ENCODE measurements at places on chromosomes 3 and 15.

DNA sequence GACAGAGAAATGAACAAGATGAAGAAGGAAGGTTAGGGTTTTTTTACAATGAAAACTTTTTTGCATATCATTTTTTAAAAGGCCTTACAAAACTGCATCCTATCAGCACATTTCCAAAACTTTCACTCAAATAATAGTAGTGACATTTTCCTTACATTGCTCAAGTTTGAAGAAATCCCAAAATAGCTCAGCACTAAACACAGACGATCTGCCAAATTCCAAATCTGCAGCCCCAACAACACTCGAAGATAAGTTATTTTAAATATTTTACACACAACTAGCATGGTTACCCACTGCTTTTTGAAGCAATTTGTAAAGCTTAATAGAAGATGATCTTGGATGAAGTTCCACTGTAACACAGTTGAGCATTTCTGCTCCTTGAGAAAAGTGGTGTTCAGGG is 535.6 kb upstream of the ALCAM start:
- DNase-seq, result no peak

DNA sequence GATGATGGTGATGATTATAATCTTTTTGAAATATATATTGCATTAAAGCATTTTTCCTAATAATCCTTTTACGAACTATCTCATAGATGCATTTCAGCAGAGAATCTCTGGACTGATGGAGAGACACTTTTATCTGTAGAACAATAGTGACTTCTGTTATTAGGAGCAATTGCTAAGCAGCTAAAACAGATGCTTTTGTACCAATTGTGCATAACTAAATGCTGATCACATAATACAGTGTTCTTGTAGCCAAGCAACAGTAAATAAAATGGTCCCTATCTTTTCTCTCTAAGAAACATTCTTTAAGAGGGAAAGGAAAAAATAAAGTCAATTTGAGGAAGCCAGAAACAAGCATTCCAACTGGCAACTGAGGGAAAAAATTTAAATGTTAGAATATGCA is 405.8 kb upstream of the GOLIM4 start:
- DNase-seq, result no peak

GRCh38 chr3:157064402-157064801 is 95.5 kb downstream of the CCNL1 start:
- DNase-seq, result no peak

DNA sequence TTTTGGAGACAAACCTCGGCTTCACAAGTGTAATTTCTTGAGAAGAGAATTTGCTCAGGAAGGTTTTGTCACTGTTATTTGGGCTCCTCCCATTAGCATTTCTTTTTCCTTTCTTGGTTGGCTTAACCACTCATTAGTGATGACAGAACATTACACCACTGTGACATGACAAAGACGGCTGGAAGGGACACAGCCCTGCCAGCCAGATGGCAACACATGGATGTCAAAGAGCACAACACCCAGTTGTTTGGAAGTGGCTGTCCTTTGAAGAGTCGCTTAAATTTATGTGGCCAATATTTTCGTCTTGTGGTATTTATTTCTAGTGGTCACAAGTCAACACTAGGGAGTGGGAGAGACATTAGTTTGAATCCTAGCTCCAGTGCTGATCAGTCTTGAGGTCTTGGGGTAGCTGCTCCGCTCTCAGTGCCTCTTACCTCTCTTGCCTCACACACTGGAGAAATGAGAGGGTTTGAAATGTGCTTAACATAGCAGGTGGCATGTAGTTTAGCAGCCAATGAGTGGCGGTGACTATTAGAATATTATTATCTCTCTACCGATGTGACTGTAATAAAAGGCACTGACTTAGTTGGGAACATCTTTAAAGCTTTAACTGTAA is 92.8 kb downstream of the FRMD4B start:
- DNase-seq, result no peak

DNA sequence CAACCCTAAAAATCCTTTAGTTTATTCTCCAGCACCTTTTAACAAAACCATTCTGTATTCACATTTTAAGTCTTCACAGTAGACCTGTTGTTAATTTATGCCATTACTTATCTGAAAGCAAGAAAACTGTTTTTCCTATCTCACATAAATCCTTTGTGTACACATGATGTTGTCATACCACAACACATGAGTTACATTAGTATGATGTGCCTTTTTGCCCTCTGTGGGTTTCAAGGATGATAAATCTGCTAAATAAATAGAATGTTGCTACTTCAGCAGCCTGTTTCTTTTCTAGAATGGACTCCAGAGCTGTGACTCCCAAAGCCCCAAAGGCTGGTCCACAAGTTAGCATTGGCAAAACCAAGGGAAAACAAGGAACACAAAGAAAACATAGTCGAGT is 151.6 kb downstream of the SERPINI1 start:
- no peak for DNase-seq

GRCh38 chr3:122793568-122794416 is at the start of gene HSPBAP1:
Gene HSPBAP1, minus strand, starts transcription at chr3:122793831. Its CDS starts 151 bp downstream, at chr3:122793680.
- DNase-seq, result peak; percentile 95

- DNase-seq, result no peak
Observed at GRCh38 chr3:186073641-186074040, 35.2 kb downstream of the ETV5 start.

GRCh38 chr15:57580866-57581265 is 10.8 kb upstream of the MYZAP start:
- no peak for DNase-seq

DNA sequence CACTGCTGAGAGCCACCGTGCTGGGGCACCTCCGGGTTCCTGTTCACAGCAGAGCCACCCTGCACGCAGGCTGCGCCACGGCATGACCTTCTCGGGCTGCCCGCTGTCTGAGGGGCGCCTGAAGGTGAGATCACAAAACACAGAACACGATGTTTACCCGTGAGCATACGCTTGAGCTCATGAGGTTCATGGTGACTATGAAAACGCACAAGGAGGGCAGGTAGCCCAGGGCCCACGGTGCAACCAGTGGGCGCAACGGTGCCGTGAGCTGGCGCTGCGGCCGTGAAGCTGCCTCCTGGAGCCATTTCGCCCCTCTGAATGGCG is 36.1 kb downstream of the KLHL25 start:
- DNase-seq, result no peak

DNA sequence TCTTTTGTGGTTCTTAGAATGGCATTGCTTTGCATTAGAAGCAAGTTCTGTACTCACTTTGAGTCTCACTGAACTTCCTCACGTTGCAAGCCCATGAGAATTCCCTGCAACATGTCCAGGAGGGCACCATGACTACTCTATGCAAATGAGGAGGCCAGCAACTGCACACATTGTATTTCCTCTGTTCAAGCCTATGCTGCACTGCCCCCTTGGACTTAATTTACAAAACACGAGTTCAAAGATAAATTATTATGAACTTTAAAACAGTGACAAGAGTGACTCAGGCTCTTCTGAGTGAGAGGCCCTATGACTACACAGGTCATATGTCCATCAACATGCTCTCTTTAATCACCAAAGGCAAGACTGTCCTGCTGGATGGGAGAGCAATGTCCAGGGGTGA is 484.2 kb upstream of the ATP11B start:
- DNase-seq, result no peak

- no peak for DNase-seq
Observed at GRCh38 chr3:167798443-167798842, 62.9 kb downstream of the SERPINI1 start.

DNA sequence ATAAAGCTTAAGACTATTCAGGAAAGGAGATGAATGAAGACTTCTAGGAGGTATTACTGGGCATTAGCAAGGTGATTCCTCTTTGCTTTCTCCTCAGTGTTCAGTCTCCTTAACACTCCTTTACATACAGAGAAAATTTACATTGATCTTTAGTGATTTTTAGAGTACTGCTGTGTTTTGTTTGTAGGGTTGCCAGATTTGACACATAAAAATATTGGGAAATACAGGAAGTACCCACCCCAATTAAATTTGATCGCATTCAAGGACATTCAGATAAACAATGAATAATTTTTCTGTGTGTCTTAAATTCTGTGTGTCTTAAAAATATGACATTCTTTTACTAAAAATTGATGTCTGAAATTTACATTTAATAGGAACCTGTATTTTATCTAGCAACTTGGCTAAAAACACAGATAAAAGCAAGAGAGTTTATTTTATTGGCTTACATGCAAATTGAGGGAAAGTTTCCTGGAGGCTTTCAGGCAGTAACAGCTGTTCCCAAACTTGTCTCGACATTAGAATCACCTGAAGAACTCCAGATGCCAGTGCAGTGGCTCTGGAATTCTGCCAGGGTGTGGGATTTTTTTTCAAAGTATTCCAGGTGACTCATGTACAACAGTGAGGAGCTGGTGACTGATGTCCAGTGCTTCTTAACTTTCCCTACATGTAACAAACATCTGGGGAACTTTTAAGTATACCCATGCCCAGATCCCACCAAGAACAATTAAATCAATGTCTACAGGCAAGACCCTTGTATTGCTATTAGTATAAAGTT is 23.4 kb upstream of the PLOD2 start:
- no peak for DNase-seq

- DNase-seq, result peak; percentile 63
Observed at GRCh38 chr15:79028411-79028964, 62.1 kb downstream of the RASGRF1 start.

DNA sequence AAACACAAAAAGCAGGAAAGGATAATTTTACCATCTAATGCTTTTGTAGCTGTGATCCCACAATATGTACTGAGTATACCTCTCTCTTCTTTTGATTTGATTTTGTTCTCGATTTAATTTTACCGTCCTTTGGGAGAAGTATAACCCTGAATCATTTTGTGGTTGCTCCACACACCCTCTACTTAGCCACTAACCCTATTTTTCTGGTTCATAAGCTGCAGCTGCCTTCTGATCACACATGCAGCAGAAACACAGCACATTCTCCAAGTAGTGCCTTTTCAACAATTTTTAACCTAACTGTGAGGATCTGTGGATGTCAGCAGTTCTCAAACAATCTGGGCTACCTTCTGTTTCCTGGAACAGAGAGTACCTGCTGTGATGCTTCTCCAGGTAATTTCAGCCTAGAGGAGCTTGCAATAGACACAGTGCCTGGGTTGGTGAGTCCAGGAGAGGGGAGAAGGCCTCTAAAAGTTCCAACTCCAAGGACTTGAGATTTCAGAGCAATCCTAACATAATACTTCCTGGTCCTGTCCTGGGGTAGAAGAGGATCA is 40.3 kb downstream of the HGD start:
- DNase-seq, result no peak

GRCh38 chr3:16816048-16816780 is 68.5 kb upstream of the PLCL2 start:
- no peak for DNase-seq

DNA sequence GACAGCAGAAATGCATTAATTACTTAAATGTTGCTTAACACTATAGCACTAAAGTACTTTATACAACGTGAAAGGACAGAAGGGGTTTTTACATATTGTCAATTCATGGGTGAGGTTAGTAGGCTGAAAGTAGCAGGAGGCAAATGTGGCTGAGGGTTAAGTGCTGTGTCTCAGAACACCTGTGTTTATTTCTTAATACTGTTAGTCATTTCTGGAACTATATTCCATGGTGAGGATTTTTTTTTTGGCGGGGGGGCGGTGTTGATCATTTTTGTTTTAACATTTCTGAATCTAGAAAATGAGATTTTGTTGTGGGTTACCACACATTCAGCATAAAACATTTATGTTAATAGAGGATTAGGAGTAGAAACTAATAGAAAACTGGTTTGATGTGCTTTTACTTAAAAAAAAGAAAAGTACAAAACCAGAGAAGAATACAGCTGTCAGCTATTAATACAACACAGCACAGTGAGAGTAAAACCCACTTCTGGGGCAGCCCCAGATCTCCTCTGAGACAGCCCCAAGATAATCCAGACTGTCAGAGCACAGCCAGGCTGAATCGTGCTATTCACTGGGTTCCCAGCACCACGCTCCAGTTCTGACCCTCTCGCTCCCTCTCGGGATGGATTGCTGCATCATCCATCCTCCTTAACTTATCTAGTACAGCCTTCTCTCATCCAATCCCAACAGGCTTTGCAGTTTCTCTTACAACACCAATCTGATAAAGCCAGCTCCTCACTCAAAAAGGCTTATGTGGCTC is 307.7 kb downstream of the TUSC7 start:
- DNase-seq, result no peak

DNA sequence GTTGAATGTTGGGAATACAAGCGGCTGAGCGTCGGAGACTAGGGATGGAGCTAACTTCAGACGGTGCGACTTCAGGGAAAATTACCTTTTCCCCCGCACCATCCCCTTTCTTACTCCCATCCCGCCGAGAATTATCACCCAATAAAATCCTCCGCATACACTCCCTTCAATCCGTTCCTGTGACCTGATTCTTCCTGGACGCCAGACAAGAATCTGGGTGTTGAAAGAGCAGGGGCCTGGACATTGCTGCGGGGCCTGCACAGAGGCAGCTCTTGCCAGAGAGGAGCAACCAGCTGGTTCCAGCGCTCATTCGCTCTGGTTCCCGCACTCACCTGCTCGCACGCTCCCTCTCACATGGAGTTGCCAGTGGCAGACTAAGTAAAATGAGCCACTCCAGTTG is 241.9 kb downstream of the ALCAM start:
- DNase-seq, result no peak

- no peak for DNase-seq
Observed at GRCh38 chr15:68729789-68730411, 90.8 kb downstream of the ANP32A start.

- DNase-seq, result no peak
Observed at GRCh38 chr3:13546667-13547171, 2.2 kb upstream of the FBLN2 start.

GRCh38 chr3:2802429-2802828 is 307.7 kb downstream of the IL5RA start:
- DNase-seq, result no peak

DNA sequence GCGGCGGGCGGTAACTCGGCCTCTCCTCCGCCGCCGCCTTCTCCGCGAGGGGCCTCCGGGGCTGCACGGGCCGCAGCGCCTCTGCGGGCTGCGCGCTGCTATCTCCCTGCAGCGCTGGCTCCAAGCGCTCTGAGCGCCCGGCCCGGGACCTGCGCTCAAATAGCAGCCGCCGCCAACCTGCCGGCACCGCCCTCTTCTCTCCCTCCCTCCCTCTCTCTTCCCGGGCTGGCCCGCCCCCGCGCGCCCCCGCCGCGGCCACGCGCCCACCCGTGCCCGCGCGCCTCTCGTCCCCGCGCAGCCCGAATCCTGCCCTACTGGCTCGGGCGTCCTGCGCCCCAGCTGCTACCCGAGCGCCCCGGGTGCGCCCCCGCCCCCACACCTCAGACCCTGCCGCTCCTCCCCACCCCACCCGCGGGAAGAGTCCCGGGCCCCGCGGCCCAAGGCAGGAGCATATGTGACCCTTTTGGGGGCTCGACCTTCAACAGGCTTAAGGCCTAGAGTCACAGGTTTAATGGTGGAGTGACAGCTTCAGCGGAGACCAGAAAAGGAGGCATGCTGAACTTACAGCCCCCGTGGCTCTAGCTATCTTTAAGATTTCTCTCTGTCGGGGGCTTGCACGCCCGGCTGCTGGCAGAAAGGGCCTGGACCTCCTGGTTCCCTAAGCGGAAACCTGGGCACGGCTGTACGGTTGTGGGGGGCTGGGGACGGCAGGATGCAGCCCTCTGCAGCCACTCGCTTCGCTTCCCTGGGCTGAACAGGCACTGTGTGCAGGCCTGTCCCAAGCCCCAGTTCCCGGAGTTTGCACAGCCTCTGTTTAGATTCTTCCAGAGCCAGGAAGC is at the start of gene CACNA2D2:
TSS of gene CACNA2D2 (minus strand) at position 131 of the 839 bp plus-strand sequence. CDS start 211 bp downstream, outside the sequence.
- peak; percentile 81 for DNase-seq

GRCh38 chr3:191455257-191455952 is 5.6 kb upstream of the PYDC2 start:
- DNase-seq, result no peak
